ENCODE measurements at places on chromosomes 3 and 15. TPM values are rescaled to one million over a fixed set of nuclear protein-coding genes. Genes with fewer than 3 reads are reported as not detected.

DNA sequence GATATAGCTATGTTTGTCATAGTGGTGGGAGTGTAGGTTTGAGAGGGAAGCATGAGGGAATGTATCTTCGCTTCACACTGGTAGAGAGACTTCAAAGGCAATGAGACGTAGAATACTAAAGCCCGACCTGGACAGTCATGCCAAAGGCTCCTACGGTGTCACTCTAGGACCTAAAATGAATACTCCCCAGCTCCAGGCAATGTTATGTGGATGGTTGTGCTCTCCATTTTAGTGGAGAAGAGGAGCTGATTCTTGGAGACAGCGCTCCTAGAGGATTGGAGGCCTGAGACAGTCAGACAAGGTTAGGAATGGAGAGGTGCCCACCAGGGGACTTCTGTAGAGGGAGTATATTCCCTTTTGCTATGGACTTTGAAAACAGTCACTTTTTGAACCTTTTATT is 260.1 kb downstream of the MEX3B start:
- no peak for DNase-seq

The SPG11 gene
- total RNA-seq = 92.8 TPM

The DLEC1 gene
- not detected for total RNA-seq

The CRELD1 gene
- total RNA-seq = 20.9 TPM

DNA sequence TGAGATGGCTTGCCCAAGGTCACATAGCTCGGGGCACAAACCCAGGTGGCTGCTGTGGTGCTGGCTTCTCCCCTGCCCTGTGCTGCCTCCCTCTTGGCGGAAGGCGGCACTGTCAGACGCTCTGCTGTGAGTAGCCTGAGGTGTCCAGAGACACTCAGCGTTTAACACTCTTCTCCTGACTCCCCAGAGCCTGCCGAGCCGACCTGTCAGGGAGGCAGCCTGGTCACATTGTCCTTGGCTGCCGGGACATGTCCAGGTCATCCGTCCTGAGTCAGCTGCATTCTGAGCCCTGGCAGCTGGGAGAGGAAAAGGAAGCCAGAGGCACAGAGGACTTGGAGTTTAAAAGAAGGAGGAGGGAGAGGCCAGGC is 4.7 kb downstream of the LMAN1L start:
- no peak for DNase-seq

DNA sequence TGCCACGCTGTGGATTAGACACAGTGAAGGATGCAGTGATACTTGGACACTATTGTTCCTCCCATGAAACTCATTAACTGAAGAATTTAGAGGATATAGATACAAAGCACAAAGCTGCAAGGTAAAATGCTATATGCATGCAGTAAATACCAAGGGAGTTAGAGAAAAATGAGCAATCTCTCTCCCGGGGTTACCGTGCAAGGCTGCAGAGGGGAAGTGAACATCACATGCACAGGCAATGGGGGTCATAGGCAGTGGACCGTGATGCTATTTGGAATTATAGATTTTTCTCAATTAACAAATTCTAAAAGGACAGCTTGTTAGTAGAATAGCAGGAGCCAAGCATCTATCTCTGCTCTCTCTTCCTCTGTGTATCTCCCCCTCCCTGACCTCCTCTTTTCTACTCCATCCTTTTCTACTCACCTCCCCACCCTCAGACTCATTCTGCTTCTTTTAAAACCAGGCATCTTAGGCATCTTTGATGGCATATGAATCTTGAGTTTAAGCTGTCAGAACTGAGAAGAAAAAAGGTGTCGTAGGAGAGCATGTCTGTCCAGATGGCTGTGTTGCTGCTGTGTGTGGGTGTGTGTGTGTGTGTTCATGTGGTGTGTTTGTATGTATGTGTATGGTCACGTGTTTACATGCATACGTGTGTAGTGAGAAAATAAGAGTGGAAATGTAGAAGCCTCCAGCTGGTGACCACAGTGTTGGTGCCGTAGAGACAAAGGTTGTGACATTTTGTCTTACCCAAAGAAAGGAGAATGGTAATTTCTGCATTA is 339.0 kb downstream of the EPHB1 start:
- no peak for DNase-seq

DNA sequence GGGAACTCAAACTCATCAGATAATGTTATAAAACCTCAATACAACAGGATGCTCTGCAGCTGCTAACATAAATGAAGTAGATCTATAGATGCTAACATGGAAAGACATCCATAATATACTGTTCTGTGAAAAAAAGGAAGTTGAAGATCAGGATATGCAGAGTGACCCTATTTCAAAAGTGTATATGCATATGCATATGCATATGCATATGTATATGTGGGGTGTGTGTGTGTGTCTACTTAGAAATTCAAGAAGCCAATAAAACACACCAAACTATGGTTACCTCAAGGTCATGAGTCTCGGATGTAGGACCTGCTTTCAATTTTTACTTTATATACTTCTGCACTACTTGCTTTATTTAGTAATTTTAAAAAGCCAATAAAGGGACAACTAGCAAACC is 125.6 kb downstream of the ABHD5 start:
- no peak for DNase-seq

The GP5 gene
- not detected for total RNA-seq

The SQOR gene
- 0.42 TPM for total RNA-seq

DNA sequence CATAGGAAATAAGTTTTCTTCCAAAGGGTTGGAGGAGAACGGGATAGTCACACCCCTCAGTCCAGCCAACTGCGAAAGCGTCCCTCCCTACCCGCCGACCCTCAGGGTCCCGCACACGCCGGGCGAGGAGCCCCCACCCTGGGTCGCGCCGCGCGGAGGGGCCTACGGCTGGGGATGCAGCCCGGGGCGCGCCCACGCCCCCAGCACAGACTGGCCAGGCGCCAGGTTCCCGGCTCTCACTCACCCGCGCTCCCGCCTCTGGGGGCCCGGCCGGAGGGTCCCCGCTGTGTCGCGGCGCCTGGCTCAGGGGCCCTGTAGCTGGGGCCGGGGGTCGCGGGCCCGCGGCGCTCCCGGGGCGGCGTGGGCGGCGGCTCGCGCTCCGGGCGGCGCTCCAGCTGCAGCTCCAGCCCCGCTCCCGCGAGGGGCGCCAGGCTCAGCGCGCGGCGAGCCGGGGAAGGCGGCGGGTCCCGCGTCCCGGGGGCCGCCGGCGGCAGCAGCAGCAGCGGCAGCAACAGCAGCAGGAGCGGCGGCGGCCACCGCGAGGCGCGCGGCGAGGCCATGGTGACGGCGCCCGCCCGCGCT is 375 bp downstream of the HEG1 start:
- peak; percentile 36 for DNase-seq

The TTC21A gene
- 32.3 TPM for total RNA-seq

DNA sequence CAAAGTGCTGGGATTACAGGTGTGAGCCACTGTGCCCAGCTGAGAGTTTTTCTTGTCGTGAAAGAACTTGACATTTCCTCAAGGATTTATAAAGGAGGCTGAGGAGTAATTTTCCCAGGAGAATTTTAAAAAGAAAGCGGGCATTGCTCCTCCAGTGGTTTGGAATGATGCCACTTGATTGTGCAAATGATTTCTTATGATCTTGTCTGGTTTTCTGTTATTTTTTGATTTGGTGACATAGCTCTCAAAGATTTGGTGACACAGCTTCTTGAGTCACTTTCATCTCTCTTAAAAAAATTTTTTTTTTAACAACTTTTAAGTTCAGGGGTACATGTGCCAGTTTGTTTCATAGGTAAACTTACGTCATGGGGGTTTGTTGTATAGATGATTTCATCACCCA is 24.6 kb upstream of the NFKBIZ start:
- DNase-seq = no peak
